ENCODE measurements at places on chromosomes 16 and 17.

DNA sequence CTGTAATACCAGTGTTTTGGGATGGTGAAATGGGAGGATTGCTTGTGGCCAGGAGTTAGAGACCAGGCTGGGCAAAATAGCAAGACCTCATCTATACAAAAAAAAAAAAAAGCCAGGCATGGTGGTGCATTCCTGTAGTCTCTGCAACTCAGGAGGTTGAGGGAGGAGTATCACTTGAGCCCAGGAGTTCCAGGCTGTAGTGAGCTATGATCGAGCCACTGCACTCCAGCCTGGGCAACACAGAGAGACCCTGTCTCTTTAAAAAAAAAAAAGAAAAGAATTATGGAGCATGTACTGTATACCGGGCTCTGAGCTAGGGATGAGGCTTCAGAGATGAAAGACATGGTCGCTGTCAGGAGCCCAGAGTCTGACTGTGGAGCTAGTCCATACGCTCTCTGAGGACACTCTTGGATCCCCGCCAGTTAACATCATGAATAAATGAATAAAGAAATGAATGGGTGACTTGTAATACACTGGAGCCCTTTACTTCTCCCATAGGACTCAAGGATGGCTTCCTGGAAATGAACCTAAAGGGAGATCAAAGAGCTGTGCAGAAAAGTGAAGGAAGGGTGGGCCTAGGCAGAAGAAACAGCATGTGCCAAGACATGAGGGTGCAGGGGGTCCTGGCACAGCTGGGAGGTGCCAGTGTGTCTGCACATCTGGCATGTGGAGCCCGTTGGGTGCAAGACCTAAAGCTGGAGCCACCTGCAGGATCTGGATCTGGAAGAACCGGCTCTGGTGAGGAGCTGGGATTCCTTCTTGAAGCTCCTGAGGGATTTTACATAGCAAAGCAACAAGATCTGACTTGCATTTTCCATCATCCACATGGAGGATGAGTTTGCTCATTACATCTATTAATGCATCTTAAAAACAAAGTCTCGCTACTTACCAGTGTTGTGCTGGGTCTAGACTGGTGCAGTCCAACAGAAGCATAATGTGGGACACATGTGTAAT is 120.4 kb downstream of the IRX3 start:
- DNase-seq = no peak

GRCh38 chr17:43611230-43611969 is 50.3 kb downstream of the MEOX1 start:
- DNase-seq = no peak

DNA sequence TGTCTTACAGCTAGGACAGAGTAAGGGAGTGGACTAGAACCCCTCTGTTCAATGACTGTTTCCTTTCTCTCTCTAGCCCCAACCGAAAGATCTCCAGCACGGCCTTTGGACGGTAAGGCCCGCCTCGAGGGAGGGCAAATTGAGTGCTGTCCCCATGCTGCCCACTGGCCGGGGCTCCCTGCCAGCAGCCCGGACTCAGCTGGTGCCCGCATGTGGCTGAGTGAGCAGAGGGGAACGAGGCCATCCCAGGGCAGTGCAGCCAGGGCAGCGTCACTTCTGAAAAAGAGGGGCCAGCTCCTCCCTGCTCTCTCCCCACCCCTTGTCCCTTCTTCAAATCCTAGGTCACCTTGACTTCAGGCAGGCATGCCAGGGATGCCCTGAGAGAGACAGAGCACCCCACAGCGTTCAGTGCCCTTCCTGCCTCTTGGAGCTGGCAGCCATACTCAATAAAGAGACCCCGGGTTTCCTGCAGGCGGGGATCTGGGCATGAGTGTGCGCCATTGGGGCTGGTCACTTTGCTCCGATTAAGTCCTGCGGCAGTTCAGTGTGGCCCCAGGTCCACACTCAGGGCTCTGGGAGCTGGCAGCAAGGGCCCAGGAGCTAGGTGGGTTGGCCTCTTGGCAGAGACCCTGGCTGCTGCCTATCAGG is 130.9 kb downstream of the RAB11FIP4 start:
- DNase-seq = no peak

GRCh38 chr17:55417411-55418268 is 4.0 kb downstream of the MMD start:
- DNase-seq = no peak

- DNase-seq = no peak
Observed at GRCh38 chr16:30187971-30188561, 4.7 kb downstream of the CORO1A start.

DNA sequence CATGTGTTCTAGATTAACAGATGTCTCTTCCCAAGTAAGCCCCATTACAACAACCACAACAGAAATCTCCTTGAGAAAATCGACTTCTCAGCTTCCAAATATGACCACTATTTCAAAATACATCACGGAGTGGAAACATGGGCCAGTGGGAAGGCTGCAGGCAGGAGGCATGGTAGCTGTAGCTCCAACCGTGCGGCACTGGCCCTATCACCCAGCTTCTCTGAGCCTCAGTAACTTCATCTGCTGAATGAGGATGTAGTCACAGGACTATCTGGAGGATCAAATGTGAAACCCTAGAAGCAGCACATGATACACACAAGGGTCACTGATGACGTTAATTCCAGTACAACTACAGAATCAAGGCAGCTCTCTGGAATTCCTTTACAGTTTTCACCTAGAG is 112.2 kb downstream of the VPS53 start:
- peak; percentile 90 for DNase-seq

DNA sequence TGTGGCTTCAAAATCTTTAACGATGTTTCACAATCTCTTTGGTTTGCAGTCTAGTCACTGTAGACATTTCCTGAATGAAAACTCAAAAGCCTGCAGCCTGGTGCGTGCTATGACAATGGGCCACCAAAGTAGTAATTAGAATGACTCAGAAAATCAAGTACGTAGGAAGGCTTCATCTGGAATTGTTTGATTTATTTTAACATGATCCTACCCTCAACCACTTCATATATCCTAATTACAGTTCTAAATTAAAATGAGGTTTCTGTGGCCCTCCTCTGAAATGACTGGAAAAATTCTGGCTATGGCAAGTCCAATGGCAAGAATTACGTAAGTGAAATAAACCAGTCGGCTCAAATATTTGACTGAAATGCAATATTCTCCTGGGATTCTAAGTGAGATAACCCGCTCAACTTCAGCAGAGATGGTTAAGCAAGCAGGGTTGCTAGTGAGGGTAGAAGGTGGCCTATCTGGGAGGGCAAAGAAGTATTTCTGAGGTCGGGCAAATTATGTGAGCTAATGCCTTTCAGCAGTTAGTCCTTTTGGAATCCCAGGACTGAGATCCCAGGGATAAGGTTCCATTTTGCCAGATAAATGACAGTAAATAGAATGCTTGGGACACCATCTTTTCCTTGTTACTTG is 145.6 kb upstream of the MYOCD start:
- no peak for DNase-seq

DNA sequence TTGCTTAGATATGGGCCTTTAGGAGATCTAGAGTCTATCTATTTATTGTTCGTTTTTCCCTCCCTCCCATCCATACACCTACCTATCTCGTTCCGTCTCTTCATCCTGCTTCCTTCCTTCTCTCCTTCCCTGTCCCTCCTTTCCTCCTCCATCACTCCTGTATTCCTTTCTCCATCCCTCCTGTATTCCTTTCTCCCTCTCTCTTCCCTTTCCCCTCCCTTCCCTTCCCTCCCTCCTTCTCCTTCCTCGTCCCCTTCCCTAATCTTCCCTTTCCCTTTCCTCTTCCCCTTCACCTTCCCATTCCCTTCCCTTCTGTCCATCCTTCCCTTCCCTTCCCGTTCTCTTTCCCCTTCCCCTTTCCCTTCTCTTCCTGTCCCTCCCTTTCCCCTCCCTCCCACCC is 10.6 kb downstream of the GP2 start:
- no peak for DNase-seq

GRCh38 chr17:55722742-55723487 is at the start of gene TMEM100:
Gene TMEM100 (minus strand): TSS chr17:55722864. CDS start chr17:55721070, 1,794 bp downstream.
- peak; percentile 92 for DNase-seq

GRCh38 chr17:18158022-18158600 is 25.5 kb upstream of the ALKBH5 start:
- DNase-seq = peak; percentile 90

DNA sequence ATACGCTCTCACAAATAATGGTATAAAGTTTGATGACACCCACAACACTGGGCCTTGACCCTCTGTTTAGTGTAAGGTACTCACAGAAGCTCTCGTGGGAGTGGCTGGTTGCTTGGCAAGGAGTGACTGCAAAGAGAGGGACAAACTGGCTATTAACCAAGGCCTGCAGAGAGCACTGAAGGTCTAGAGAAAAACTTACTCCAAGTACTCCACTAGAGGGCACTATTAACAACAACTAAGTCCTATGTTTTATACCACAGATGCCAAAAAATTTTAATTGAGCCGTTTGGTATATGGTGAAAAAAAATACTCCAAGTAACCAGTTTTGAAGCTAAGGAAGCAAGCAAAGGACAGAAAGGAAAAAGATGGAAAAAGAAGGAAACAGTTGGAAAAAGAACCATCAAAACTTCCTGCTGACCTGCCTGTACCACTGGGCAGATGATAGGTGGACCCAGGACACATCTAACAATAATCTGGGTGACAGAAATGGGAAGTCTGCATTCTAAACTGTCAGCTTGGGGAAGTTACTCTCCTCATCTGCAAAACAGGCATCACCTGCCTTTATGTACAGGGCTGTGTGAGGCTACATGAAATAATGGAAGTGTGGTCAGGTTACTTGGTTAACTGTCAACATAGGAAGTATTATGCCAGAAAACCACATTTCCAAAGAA is 23.2 kb downstream of the DYNC1LI2 start:
- peak; percentile 83 for DNase-seq

GRCh38 chr16:84905965-84906460 is 86.2 kb downstream of the CRISPLD2 start:
- no peak for DNase-seq

DNA sequence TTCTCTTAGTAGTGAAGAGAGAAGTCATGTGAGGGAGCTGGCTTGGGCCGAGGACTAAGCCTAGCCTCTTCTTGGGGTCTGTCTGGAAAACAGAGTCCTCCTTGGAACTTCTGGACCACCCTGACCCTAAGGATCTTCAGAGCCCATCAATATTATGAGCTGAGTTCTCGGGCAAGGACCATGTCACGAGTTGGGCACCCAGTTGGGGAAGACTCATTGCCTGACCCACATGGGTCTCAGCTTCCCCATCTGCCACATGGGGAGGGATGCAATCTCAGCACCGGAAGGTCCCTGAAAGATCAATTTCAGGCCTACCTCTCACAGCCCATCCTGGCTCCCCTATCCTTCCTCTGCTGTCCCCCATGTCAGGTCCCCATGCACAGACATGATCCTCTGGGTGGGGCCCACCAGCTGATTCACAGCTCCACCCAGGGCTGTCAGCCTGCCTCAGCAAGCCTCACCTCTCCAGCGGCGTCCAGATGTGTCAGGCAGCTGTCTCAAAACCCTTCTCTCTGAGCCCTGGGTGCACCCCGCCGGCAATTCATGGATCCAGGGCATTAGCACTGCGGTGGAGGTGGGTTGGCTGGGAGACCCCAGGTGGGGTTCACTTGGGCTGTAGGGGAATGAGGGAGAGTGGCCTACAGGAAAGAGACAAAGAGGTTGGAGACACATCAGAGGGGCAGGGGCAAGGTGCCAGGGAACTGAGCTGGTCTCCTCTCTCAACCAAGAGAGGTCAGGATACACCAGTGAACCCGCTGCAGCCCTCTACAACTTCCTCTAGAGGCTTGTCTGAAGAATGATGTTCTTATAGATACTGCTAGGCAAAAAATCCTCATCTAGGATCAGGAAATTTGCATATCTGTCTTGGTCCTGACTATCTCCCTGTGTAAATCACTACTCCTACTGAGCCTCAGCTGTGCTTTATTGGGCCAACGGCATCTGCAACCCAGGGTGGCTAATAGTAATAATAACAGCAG is 1.8 kb downstream of the NLRP1 start:
- no peak for DNase-seq

DNA sequence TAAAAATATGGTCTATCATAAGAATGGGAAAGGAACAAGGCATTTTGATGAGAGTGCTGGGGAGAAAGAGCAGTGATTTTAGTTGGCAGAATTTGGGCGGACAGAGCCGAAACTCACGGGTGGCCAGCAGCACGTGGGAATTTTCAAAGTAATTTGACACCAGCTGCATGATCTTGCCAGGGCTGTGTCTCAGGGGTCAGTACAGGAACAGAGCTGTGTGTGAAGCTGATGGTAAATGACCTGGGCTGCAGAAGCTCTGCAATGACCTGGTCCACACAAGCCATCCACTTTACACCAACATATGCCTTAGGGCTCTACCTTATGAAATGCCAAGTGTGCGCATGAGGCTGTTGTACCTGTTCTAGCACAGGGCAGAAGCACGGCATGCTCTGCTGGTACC is 112.0 kb downstream of the ZFHX3 start:
- no peak for DNase-seq

GRCh38 chr17:60729854-60730253 is 52.2 kb downstream of the BCAS3 start:
- DNase-seq = peak; percentile 36

- DNase-seq = peak; percentile 78
Observed at GRCh38 chr16:56576585-56577299, 11.9 kb downstream of the MT4 start.

GRCh38 chr17:77521076-77521475 is 380.3 kb downstream of the SEC14L1 start:
- no peak for DNase-seq

DNA sequence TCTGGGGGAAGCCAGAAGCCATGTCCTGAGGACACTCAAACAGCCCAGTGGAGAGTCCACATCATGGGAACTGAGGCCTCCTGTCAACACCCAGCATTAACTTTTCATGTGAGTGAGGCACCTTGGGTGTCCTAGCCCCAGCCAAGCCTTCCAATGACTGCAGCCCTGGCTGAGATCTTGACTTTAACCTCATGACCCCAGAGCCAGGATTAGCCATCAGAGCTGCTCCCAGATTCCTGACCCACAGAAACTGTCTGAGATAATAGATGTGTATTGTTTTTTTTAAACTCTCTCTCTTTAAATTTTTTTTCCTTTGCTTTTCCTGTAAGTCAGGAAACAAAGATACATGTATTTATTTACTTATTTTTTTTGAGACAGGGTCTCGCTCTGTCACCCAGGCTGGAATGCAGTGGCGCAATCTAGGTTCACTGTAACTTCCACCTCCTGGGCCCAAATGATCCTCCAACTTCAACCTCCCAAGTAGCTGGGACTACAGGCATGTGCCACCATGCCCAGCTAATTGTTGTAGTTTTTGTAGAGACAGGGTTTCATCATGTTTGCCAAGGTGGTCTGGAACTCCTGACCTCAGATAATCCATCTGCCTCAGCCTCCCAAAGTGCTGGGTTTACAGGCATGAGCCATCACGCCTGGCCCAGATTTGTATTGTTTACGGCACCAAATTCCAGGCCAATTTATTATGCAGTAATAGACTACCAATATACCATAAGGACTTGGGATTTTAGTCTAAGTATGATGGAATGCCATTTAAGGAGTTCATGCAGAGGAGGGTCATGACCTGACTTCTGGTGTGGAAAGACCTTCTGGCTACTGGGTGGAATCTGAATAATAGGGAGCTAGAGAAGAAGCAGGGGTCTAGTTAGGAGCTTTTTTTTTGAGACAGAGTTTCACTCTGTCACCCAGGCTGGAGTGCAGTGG is 14.0 kb upstream of the TMEM94 start:
- peak; percentile 36 for DNase-seq
